ENCODE measurements at places on chromosomes 16 and 17.
A peak's percentile ranks its signal among the peaks of the same experiment; 100 is the strongest.

DNA sequence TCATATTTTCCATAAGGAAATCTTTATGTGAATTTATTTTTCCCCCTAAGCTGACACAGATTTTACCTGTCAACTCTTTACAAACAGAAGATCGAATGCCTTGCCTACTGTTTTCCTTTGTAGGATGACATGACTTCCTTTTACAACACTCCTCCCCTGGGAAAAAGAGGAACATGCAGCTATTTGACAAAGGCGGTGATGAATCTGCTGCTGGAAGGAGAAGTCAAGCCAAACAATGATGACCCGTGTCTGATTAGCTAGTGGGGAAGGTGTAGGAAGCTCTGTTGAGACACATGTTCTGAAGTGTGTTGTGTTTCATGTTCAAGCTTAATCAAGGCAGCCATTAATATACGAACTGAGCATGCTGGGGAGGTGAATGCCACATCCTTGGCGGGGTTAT lies 238.0 kb downstream of the PHKB start:
- no peak for DNase-seq

DNA sequence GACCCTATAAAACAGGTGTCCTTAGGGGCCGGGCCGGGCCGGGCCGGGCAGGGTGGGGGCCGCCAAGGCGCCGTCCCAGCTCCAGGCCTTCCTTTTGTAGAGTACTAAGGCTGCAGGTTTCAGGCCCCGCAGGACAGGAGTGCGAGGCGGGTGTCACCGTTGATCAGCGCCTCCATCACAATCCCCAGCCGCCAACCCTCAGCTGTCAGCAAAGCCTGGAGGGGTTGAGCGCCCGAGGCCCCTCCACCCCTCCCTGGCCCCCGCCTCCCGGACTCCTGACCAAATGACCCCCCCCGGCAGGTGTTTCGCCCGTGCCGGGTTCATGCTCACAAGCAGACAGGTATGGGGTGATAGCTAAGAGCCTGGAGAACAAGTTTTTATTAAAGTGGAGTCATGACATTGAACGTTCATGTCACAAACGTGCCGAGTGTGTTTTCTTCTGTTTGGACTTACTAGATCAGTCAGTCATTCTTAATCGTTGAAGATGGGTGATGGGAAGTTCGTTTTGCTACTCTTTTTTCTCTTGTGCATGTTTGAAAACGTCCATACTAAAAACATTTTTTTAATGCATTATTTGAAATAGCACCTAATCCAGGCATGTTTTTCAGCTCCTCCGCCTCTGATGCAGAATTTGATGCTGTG lies 534 bp downstream of the ARL2BP start:
- DNase-seq, result peak; percentile 1

- no peak for DNase-seq
Measured at GRCh38 chr16:67169642-67170167, 633 bp upstream of the NOL3 start.

DNA sequence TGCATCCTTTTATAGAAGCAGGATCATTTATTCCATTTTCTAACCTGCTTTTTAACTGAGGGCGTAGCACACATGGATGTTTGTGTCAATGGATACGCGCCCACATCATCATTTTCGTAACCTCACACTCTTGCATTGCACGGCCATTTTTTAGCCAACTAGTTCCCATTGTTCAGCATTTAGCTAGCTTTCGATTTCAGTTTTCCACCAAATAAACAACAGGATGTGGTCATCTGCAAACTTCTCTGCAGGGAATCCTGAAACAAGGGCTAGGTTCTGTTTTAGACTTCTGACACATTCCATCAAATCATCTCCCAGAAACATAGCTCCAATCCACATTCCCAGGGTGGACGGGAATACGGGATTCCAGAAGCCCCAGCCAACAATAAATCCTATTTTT lies 6.4 kb downstream of the CYB561 start:
- peak; percentile 65 for DNase-seq

DNA sequence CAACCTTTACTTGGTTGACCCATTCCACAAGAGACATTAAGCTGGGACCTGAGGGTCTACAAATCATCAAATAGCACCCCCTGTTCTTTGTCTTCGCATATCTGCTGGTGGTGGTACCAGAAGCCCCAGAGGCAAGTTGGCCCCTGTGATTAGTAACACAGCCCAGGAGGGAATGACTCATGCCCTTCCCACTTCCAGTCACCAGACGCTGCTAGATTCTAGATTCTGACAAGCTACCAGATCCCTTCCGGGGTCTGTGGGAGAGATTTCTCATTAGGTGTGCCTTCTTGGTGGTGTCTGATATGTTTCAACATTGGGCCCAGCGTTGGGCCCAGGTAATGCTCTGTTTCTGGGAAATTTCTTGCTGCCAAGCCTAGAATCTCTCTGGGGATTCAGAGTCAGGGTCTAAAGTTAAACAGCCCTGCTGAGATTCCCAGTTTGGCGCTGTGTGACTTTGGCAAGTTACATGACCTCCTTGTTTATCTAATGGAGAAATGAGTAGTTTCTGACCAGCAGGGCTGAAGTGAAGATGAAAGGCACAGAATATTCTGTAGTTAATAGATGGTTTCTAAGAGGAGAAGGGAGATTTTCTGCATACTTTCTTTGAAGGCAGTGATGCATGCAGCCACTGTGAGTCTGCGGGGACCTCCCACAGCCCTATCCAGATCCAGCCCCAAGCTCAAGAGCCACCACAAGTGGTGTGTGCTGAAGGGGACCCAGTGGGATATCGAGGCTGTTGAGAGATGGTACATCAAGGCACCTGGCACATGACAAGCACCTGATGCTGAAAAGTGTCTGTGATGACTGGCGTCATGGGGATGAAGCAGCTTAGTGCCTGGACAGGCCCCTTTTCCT lies 3.9 kb downstream of the TRPV2 start:
- DNase-seq, result peak; percentile 69

GRCh38 chr17:27299384-27300049 lies 5.6 kb downstream of the WSB1 start:
- peak; percentile 15 for DNase-seq

- DNase-seq, result no peak
Measured at GRCh38 chr17:56482229-56482628, 111.3 kb upstream of the NOG start.

DNA sequence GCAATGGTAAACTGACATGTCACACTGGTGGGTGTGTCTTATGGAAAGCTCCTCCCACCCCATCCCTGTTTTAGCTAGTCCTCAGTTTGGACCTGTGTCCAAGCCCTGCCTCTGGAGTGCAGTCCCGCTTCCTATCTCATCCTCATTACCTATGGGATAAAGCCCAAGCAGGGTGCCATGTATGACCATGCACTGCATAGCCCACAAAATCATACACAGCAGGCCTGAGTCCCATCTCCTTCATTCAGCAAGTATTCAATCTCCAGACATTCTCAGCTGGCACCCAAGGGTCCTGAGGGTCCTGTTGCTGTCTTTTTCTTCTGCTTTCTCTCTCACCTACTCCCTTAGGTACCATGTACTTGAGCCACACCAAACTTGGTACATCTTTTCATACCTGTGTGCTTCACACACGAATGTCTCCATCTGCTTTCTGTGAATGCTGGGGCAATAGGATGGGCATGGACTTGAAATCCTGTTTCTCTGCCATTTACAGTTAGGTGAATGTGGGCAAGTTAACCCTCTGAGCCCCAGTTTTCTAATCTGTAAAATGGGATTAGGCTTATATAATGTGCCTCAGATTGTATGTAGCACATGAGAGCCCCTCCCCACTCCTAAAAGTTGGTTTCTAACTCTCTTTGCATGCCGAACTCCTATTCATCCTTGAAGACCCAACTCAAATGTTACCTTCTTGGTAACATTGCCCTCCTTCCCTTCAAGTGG lies 28.5 kb downstream of the TNS4 start:
- no peak for DNase-seq

- no peak for DNase-seq
Measured at GRCh38 chr17:60300949-60301348, 91.0 kb downstream of the USP32 start.

DNA sequence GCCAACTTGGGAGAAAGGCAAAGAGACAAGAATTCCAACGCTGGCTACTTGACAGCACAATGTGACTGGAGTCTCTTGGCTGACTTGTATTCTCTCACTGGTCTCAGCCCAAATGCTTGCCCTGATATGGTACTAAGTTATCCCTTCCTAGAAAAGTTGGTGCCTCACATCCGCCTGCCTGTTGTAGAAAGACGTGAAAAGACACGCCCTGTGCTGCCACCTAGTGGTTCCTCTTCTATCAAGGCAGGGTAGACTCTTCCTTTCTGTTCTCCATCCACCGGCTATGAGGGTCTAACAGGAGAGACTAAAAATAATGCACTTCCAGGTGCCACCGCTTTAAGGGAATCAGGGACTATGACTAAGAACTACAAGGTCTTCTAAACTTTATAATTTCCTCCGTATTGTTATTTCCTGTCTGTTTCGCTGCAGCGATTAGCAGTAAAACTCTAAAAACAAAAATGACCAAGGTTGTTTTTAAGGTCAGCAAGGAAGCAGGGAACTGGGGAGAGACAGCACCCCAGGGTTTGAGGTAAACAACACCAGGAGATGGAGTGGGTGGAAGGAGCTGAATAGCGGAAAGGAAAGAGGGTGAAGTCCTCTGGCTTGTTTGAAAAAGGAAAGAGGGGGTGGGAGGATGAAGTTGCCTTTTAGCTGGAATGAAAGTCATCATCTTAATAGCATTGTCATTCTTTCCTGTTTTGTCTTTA lies 109.5 kb downstream of the YPEL2 start:
- DNase-seq, result peak; percentile 85

GRCh38 chr17:19401321-19402010 lies 9.6 kb upstream of the RNF112 start:
- DNase-seq, result no peak

GRCh38 chr17:77475016-77475976 lies 334.5 kb downstream of the SEC14L1 start:
- DNase-seq, result peak; percentile 82

GRCh38 chr17:48223945-48224344 lies 116.4 kb downstream of the SNX11 start:
- no peak for DNase-seq

DNA sequence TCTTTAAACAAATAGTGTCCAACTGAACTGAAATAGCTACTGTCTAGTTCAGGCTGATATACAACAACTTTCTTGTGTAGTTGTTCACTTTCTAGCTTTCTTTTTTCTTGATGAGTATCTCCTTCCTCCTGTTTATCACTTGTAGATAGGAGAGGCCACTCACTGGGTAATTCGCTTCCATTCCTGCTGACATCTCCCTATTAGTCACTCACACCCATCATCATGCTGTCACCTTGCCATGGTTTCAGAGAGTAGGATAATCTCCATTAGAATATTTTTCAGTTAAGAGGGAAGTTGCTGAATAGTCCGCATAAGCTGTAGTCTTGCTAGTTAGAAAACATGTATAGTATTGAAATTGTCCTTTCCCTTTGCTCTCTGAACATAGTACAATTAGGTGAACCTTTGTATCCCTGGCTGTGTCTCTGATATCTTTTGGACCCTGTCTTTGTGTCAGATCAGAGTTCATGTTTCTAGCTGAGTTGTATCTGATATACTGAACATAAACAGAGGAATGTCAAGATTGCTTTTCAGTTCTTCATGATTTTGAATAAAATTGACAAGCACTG lies 64.4 kb upstream of the RASL10B start:
- DNase-seq, result no peak

GRCh38 chr17:82100502-82101298 lies 2.7 kb upstream of the FASN start:
- DNase-seq, result no peak
